ENCODE measurements at places on chromosomes 7 and 10.

DNA sequence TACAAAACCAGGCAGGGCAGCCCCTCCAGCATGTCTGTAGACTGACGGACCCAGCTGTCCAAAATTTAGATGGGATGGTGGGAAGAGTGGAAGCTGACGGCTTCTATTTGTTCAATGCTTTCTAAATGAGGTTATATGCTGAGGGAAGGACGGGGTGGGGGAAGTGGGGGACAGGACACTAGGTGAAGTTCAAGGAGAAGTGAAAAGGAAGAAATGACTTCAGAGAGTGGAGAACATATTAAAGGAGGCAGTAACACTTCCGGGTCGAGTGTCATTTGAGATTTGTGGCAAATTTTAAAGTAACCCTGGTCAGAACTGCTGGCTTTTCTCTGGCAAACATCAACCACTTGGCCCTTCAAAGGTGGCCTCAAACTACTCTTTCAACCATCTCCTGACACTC, 9.4 kb downstream of the PIP4K2A start:
- no peak for DNase-seq

- no peak for DNase-seq
Observed at GRCh38 chr10:48238826-48239520, 35.5 kb downstream of the FRMPD2 start.

- DNase-seq, result no peak
Observed at GRCh38 chr10:122162671-122163173, 108.4 kb upstream of the BTBD16 start.

DNA sequence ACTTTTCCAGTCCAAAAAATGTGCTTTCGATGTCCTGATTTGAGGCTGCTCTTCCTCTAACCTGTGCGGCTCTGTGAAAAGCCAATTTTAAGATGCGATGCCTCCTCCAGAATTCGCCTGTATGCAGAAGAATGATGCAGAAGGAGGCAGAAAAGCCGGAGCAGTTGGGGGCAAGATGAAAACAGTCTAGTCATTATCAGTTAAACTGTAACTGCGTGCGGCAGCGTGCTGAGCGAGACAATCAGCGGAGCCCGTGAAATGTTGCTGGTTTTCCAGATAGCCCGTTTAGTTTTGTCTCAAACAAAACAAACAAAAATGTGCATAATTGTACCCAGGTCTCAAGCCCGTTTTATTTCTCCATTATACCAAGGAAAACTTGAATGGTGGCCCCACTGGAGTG, 137.0 kb upstream of the FGFR2 start:
- DNase-seq, result no peak

DNA sequence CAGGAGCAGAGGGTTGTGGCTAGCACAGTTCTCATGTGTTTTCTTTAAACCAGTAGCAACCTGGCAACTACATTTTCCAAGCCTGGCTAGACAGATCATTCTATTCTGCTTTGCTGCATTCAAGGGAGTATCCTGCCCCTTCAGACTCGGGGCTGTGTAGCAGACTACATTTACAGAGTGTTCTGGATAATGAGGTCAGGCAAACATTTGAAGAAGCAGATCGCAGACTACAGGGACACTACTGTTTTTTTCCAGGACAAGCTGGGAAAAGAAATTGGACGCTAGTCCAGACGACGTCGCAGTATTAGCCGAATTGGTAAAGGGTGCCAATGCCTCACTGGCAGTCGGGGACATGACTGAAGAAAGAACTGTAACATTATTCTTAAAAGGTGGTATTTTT, 61.0 kb upstream of the PAPSS2 start:
- no peak for DNase-seq

GRCh38 chr7:98982686-98983085, 104.4 kb downstream of the TRRAP start:
- DNase-seq, result no peak

- no peak for DNase-seq
Observed at GRCh38 chr10:86354761-86355540, 11.6 kb downstream of the GRID1 start.

DNA sequence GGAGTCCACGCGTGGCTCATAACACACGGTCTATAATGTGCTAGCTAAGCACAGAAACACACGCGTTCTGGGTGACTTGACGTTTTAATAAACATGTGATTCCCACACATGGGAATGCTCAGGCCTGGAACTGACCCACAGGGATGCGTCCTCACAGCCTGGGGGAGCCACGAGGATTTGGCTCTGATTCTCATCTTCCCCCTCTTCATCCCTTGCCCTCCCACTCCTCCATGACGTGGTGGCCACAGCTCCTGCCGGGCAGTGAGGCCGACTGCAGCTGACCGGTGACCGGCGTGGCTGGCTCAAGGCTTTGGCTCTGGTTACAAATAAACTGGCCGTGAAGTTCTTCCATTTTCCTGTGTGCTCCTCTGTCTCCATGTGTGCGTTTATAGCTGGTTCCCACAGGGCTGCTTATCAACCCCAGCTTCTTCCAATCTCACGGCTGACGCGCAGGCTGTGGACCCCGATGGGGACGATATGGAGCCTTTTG, 40.9 kb upstream of the KLF6 start:
- DNase-seq, result no peak

- DNase-seq, result no peak
Observed at GRCh38 chr7:28157831-28158416, 22.7 kb downstream of the JAZF1 start.

DNA sequence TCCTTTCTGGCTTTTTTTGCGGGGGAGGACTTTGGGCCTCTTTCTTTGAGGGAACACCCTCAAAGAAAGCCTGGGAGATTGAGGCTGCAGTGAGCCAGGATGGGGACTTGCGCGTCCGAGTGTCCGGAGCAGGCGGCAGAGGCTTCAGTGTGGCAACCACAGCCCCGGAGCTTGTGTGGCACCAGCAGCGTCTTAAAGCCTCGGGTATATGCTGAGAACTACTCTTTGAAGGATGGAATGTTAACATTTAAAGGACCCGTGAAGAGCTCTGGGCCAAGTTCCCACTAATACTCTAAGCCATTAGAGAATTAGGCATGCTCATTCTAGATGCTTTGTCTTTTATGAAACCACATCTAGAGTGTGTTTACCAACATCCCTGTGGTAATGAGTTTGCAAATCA, 168.2 kb downstream of the SEPTIN7 start:
- DNase-seq, result no peak

GRCh38 chr10:117132751-117133231, 5.3 kb downstream of the VAX1 start:
- no peak for DNase-seq

DNA sequence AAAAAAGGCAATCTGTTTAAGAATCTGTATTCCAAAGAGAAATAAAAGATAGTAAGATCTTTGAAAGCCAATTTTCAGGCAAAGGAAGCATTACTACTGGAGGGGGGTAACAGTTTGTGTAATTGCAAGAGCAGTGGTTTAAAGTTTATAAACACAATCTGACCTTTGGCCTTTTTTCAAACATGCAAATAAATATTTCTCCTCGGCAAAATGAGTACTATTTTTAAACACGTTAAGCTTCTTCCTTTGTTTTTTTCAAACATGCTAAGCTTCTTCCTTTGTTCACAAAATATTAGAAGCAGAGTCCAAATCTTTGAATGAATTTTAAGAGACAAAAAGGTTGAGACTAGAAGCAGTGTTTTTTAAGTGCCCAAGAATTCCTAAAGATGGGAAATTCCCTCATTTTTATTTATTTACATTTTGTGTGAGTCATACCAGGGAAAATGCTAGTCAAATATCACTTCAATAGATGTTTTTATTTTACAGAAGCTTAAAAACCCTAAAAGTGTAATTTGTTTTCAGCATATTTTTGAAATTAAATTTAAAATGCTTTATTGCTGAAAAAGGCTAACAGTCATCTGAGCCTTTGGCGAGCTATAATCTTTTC, 229.3 kb downstream of the GPR37 start:
- DNase-seq, result no peak

DNA sequence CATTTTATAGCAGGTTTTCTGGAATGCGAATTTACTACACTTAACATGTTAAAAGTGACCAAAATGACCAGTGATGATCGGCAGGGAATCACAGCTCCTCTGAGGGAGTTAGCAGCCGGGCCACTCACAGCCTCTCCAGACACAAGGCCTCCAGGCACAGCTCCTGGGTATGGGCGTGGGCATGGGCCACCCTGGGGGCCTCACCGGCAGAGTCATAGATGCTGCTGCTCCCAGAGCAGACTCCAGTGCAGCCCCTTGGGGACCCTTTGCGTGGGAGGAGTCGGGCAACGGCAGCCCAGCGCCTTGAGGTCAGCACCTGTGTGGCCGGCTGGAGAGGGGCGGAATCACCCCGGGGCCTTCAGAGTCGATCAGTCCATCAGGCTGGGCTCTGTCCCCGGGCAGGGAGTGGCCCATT, 8.6 kb downstream of the KNDC1 start:
- no peak for DNase-seq

- DNase-seq, result no peak
Observed at GRCh38 chr10:101478956-101479355, 109.1 kb downstream of the POLL start.

DNA sequence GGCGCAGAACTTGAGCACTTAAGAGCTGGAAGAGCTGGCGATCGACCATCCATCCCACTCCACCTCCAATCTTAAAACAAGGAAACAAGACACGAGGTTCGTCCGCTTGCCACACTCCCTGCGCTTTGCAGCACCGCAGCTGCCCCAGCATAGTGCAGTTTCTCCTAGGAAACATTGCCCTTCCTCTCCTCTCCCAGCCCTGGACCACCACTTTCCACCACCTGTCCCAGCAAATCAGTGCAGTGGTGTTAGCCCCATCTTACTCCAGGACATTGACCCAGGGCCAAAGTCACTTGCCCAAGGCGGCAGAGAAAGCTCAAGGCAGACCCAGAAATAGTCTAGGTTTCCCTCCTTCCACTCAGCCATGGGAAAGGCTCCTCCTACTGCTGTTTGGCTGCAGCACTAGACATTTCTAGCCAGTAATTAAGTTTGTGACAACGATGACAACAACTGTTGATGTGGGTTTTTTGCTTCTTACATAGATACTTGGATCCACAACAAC, 1.5 kb upstream of the PARD3 start:
- DNase-seq, result no peak

- DNase-seq, result no peak
Observed at GRCh38 chr7:36925207-36925606, 200.9 kb upstream of the AOAH start.

GRCh38 chr7:100393233-100393905, 20.1 kb downstream of the PILRA start:
- no peak for DNase-seq

GRCh38 chr10:34627331-34627730, 187.8 kb downstream of the PARD3 start:
- no peak for DNase-seq

Data from stimulated activated CD4-positive, alpha-beta T cell treated with anti-CD3 and anti-CD28 coated beads, TNF-alpha, amount 100 ng/mL, for 4 hours (primary cell).